ENCODE measurements at places on chromosomes 1 and 21.

- no peak for DNase-seq
These were observed 31.7 kb downstream of the TP73 start for GRCh38 chr1:3683992-3684391.

GRCh38 chr1:181809991-181810545 is 251.4 kb downstream of the ZNF648 start:
- no peak for DNase-seq

DNA sequence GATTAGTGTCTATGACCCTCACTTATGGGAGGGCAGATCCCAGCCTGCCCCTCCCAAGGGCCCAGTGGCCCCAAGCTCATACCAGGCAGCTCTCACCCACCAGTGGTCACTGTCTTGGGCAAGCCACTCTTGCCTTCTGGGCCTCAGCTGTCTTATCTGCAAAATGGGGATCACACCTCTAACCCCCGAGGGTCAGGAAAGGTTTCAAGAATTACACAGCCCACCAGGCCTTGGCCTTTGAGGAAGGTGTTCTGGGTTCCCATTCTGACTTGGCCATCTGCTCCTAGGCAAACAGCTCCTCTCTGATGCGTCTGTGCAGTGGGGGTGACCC is 16.8 kb downstream of the RUNX3 start:
- no peak for DNase-seq

GRCh38 chr21:34887105-34887442 is 162.0 kb downstream of the RUNX1 start:
- no peak for DNase-seq

DNA sequence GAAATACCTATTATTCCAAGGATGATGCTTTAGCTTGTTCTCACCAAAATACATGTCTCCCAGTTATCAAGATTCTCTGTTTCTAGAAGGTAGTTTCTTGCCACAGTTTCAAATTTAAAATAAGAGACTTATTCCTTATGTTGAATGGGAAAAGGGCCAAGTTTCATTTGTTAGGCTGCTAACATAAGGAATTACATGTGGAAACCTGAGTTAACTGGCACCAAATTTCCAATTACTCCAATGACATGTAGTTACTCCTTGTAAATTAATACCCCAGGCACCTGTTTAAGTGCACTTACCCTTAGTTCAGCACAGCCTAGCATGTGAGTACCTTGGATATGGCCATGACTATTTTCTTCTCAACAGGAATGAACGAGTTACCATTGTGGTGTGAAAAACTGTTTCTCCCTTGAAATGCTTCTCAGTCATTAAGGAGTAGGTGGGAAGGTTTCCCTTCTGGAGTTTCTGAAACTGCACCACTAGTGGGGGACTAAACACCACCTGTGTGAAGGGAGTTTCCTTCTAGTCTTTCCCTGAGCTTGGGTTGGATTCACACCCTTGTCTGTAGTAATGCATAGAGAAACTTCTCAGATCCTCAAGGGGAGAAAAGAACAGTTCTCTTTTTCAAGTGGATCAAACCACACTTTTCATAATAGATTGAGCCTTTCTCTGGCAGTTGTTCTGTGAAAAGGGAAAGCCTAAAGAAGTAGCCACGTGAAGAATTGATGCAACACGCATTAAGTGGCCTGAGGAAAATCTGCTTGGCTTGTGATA is 32.3 kb upstream of the LRRC8C start:
- no peak for DNase-seq

GRCh38 chr1:202164271-202165037 is 4.1 kb upstream of the PTPN7 start:
- no peak for DNase-seq

- no peak for DNase-seq
These were observed 1.9 kb downstream of the AGO1 start for GRCh38 chr1:35884934-35885333.

DNA sequence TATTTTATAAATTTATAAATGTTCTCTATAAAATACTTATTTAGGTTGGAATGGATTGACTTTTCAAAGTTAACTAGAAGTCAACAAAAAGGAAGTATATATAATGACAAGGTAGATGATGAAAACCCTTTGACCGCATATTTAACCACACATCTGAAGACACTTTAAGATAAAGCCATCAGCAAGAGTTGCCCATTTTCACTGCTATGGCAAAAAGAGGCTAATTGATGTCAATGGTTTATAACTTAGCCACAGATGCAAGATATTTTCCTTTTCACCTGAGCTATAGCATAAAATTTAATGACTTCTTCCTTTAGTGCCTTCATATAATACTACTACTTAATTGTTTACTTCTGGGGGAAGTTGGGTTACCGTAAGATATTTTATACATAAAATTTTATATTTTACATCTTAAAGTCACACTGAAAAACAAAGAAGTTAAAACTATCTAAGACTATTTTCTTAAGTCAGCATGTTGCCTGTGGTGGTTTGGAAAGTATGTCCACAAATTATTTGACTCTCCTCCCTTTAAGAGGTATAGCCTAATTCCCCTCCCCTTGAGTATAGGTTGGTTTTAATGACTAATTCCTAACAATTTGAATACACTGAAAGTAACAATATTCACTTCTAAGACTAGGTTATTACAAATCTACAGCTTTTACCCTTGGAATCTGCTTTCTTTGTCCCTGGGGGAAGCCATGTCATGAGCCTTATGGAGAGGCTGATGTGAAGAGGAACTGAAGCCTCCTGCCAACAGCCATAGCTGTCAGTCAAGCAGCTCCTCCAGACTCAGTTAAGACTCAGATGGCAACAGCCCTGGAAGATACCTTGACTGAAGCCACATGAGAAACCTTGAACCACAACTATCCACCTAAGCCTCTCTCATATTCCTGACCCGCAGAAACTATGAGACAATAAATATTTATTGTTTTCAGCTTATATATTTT is 40.3 kb upstream of the LRRC8B start:
- no peak for DNase-seq

GRCh38 chr1:170732252-170732588 is 68.3 kb downstream of the PRRX1 start:
- DNase-seq: no peak

DNA sequence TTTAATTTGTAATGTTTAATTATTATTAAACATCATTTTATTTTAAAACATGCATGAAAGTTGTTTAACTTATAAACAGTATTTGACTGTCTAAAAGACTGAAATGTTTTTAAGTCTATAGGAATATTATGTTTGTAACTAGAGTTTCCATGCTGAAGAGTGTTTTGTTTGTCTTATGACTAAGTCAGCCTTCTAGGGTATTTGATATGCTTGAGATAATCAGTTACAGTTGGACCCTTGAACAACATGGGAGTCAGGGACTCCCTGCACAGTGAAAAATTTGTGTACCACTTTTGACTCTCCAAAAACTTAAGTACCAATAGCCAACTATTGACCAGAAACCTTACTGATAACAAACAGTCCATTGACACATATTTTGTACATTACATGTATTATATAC is 45.5 kb upstream of the KANK4 start:
- DNase-seq: no peak

GRCh38 chr1:87093286-87093685 is 178.9 kb downstream of the HS2ST1 start:
- no peak for DNase-seq

GRCh38 chr1:223258751-223259198 is 105.2 kb downstream of the SUSD4 start:
- peak; percentile 18 for DNase-seq

DNA sequence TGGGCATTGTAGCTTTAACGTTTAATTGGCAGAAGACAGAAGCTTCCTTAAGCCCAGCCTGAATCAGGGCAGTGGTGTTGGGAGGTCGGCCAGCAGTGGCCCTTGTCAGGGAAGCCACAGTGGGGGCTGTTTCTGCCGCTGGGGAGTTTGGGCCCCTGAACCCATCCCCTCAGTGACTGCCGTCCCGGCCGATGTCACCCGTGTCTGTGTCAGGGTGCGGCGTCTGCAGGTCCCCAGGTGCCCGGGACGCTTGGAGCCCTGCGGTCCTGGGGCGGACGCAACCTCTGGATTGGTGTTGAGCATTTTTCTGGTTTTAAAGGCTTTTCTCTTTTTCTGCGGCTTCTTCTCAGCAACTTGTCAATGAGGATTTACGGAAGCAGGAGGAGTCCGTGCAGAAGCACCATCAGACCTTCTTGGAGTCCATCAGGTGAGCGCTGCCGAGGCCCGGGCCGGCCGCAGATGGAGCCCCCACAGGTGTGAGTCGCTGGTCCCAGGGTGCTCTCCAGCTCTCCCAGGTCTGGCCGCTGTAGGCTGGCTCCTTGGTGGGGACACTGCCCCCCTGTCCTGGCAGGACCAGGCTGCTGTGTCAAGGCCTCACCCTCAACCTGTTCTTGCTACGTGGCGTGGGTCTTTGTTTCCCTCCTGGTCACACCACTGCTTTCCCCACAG is 2.3 kb downstream of the ATAD3C start:
- DNase-seq: no peak

- DNase-seq: no peak
These were observed 128.0 kb upstream of the KLHDC7A start for GRCh38 chr1:18352636-18353265.

GRCh38 chr1:66996018-66996682 is 57.8 kb downstream of the SLC35D1 start:
- peak; percentile 67 for DNase-seq

GRCh38 chr1:43913051-43913501 is 20.5 kb upstream of the ARTN start:
- no peak for DNase-seq

All from left forelimb (tissue), 1 donor.